ENCODE measurements at places on chromosomes 3 and 15.

DNA sequence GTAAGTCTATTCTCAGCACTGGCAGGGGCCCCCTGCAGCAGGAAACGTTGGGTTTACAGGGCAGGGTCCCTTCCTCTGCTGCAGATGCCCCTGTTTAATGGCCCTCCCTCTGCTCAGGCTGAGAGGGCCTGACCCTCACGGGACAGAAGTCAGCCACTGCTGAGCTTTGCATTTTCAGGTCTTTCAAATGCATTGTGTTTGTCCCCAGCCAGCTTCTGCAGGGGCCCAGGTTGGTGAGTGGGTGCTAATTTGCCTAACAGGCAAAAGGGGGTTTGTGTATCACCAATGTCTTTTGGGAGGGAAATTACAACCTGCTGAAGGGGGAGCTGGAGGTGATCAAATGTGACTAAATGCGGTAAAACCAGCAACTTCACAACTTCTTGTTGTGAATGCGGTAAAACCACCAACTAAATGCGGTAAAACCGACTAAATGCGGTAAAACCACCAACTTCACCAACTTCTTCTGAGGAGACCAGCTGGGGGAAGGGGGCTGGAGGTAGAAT, 44.8 kb upstream of the UBE2E1 start:
- no peak for DNase-seq

DNA sequence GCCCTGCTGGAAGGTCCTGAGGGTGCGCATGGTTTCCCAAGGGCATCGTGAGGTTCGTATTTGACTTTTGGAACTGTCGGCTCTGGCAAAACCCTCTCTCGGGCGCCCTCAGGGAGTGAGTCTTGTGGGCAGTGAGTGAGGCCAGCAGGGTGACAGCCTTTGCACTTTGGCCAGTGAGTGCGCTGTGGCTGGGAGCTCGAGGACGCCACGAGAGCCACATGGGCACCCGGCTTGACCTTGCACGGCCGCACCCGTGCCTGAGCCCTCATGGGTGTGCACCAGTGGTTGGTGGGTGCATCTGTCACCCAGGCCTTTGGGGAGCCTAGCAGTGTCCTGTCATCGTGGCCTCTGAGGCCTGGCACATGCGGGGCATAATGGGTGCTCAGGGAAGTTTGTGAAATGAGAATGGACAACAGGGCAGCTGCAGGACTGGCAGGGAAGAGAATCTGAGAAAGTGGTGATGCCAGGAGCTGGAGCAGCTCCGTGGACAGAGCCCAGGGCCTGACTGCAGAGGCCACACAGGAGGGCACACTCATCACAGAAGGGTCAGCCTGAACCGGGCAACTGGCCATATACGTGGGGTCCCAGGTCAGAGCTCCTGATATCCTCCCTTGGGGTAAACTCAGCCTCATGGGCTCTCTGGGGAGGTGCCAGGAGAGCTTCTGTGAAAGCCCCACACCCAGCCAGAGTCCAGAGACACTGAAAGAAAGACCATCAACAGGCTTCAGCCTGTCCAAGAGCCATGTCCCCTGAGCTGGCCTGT, 30.4 kb upstream of the SNRPA1 start:
- no peak for DNase-seq

DNA sequence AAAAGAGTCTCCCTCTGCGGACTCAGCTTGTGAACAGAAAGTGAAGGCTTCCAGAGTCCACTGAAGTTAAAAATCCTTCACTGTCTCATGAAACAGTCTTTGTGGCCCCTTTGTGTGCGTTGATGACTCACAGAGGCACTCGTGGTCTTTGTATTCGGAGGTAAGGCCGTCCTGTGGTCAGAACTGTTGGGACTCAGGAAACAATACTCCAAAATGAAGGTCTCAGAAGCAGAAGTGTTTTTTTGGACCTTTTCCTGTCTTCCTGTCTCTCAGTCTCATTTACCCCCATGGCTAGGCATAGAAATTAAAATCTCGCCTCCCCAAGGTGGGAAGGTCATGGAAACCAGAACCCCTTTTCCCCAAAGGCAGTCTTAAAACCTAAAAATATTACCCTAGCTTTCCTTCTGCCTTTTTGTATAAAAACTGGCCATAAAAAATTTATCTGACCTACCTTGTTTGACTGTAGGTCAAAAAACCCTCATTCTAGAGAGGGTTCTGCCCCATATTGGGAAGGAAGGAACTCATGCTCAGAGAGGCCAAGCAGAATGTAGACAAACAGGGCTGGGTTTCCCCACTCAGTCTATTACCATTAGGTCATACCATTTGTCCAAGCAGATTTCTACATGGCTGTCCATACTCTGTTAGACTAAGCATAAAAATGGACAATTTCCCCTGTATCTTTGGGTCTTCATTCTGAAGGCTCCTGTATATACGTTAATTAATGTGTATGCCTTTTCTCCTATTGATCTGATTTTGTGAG, 19.1 kb upstream of the EPB42 start:
- DNase-seq, result no peak

GRCh38 chr15:96735632-96736240, 405.2 kb downstream of the NR2F2 start:
- no peak for DNase-seq

- no peak for DNase-seq
Observed at GRCh38 chr3:37745076-37745475, 116.6 kb upstream of the CTDSPL start.

- DNase-seq, result no peak
Observed at GRCh38 chr3:161672478-161672877, 175.9 kb downstream of the OTOL1 start.

DNA sequence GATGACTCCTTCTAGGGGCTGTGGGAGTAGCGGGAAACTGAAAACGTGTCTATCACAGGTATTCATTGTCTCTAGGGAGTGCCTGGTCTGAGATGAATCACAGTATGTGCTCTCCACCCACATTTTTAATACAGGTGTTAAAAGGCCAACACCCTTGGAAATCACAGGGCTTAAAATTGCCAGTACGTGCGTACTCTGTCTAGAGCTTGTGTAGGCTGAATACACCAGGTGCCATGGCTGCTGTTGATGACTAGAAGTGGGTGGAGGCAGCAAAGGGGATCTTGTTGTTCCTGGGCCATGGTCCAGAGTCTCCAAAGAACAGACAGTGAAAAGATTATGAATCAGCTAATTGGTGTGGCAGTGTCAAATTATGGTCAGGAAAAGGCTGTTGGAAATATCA, 35.1 kb upstream of the P3H2 start:
- no peak for DNase-seq

Data from NT2/D1 (cell line).